ENCODE measurements at places on chromosomes 2 and 18.

DNA sequence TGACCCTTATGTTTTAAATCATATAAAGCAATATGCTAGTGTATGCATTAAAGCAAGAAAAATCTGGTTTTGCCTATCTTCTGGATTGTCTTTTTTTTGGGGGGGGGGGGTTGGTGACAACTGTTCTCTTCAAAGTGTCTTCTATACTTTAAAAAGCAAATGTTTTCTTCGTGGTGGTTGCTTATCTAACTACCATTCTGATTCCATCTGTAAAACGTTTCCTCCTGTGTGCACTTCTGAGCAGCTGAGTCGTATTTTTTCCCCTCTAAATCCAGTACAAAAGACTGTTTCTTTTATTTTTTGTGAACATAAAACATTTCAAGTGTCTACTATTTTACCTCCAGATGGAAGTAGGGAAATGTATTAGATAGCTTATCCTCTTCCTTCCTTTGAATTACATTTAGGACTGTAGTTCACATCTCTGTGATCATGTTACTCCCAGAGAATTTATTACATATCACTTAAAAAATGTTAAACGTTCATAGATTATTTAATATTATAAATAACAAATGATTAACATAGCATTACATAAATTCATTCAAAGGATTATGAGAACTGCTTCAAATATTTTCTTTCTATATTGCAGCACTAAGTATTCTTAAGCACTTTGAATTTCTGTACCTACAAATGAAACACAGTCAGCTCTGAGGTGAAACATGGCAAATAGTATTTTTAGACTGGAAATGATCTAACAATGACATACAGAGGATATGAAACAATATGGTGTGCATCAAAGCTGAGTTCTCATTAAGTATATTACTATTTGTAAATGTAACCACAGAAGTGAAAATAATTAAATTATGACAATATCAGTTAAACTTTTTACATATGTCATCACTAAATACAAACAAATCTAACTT is 56.4 kb downstream of the SCN3A start:
- H3K27ac ChIP-seq = peak overlapping the region; percentile 5
- H3K4me1 ChIP-seq = no peaks in the 10 kb centered on the region
- H3K27me3 ChIP-seq = no peaks in the 10 kb centered on the region
- no peak for DNase-seq

DNA sequence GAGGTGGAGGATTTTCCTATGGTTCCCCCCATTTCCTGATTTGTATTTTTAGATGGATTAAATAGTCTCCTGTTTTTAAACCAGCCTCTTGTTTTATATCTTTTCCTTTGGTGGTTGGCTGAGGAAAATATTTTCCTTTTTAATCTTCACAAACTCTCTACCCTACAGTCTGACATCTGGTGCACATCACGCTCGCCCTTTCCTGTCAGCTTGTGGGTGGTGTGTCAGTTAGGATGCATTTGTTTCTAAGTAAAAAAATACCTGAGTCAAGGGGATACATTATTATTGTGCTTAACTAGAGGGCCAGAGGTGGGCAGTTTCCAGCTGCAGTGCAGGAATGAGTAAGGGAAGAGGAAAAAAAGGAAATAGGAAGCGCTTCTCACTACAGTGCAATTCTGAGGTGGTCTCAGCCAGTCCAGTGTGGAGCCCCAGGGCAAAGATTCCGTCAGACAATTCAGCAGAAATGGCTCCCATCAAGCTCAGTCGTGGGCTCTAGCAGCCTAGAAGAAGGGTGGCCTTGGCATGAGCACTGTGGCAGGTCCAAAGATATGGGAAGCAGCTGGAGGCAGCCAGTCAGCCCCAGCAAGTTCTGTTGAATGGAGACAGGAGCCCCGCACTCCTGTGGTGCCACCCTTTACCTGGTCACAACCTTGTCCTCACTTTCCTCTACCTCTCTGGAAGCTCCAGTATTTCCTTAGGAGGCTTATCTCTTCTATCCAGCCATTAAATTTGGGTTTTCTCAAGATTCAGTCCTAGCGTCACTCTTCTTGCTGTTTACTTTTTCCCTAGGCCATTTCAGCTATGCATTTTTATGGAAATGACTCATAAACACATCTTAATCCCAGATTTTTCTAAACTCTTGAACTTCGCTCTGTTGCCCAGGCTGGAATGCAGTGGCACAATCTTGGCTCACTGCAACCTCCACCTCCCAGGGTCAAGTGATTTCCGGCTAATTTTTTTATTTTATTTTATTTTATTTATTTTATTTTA is 18.5 kb downstream of the SFTPB start:
- peak overlapping the region; percentile 52 for H3K27ac ChIP-seq
- peaks cover 6% of the 10 kb centered on the region for H3K4me1 ChIP-seq
- no peak overlapping the region for H3K4me3 ChIP-seq

- H3K27me3 ChIP-seq = no peaks in the 10 kb centered on the region
- no peaks in the 10 kb centered on the region for H3K36me3 ChIP-seq
- no peak for DNase-seq
- H3K27ac ChIP-seq = no peak overlapping the region
- H3K4me3 ChIP-seq = no peak overlapping the region
Measured at GRCh38 chr2:119289093-119289492, 65.5 kb downstream of the STEAP3 start.

DNA sequence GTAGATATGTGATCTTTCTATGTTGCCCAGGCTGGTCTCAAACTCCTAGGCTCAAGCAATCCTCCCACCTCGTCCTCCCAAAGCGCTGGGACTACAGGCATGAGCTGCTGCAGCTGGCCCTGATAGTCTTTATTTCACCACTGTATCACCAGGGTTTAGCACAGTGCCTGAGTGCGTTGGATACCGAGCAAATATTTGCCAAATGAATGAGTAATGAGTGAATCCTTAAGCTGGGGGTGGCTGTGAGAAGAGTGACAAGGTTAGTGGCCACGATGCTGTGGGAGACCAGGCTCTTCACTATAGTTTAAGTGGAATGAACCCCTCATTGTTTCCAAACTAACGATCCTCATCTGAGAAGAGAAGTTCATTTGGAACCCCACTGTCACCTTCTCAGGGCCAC is 60.8 kb upstream of the FAM136A start:
- H3K36me3 ChIP-seq = no peaks in the 10 kb centered on the region
- no peaks in the 10 kb centered on the region for H3K27me3 ChIP-seq
- H3K27ac ChIP-seq = no peak overlapping the region

- no peaks in the 10 kb centered on the region for H3K27me3 ChIP-seq
- peak; percentile 55 for DNase-seq
- peaks cover 13% of the 10 kb centered on the region for H3K4me1 ChIP-seq
- no peaks in the 10 kb centered on the region for H3K36me3 ChIP-seq
- no peak overlapping the region for H3K4me3 ChIP-seq
- H3K27ac ChIP-seq = peak overlapping the region; percentile 80
Measured at GRCh38 chr2:227864161-227864756, 7.2 kb upstream of the DAW1 start.

- no peaks in the 10 kb centered on the region for H3K4me1 ChIP-seq
- no peaks in the 10 kb centered on the region for H3K36me3 ChIP-seq
- H3K27me3 ChIP-seq = no peaks in the 10 kb centered on the region
Measured at GRCh38 chr2:29192526-29192925, 77.3 kb downstream of the CLIP4 start.

DNA sequence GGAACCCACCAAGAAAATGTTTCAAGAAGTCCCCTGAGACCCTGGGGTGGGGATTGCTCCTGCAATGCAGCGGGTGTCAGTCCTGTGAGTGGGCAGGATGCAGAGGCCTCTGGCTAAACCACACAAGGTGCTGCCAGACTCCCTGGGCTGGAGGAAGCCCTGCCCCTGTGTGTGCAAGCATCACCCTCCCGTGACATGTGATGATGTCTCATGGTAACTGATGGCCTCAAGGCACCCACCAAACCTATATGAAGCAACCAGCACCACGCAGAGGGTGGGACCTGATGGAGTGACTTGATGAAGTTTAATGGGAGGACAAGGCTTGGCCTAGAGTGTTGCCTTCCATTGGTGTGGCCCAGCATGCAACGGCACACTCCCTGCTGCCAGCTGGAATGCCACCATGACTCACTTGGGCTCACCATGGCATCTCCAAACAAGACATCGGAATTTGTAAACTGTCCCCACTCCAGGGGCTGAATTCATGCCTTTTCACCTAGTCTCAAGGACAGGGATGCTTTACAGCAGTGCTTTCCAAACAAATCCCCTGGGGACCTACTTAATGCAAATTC is 8.7 kb upstream of the SLC14A1 start:
- no peak for DNase-seq
- no peak overlapping the region for H3K4me3 ChIP-seq
- H3K27me3 ChIP-seq = no peaks in the 10 kb centered on the region
- H3K36me3 ChIP-seq = no peaks in the 10 kb centered on the region
- no peaks in the 10 kb centered on the region for H3K4me1 ChIP-seq
- no peak overlapping the region for H3K27ac ChIP-seq

DNA sequence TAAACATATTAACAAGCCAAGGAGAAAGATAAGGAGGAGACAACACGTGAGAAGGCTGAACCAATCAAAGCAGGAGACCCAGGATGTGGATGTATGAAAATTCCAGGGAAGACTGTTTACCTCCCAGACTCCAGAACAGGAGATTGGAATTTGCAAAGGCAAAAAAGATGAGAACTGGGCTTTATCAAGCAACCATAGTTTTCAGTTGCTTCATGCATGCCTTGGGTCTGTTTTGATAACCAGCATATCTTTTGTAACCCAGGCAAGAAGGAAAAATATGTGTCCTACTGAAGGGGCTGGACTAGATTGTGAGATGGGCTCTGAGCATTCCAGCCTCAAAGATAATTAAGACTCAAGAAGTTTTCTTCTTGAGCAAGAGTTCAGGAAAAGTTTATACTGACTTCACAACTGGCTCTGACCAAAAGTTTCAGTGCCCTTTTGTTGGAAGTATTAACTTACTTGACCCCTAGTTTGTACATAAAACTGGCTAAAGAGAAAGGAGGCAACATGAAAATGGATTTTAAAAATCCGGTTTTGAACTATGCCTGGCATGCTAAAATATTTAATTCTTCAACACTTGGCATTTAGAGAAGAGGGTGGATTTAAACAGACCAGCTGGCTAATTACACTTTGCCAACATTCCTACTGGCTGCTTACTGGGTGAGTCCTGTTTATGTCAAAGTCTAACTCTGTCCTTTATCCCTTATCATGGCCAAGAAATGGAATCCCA is 79.3 kb upstream of the CD28 start:
- peaks cover 21% of the 10 kb centered on the region for H3K4me1 ChIP-seq
- peak; percentile 38 for DNase-seq
- peak overlapping the region; percentile 57 for H3K27ac ChIP-seq
- H3K27me3 ChIP-seq = no peaks in the 10 kb centered on the region
- no peaks in the 10 kb centered on the region for H3K36me3 ChIP-seq

GRCh38 chr2:109288544-109289368 is 159.8 kb downstream of the SH3RF3 start:
- no peak overlapping the region for H3K27ac ChIP-seq
- H3K36me3 ChIP-seq = no peaks in the 10 kb centered on the region
- no peaks in the 10 kb centered on the region for H3K27me3 ChIP-seq
- H3K4me3 ChIP-seq = no peak overlapping the region
- no peaks in the 10 kb centered on the region for H3K4me1 ChIP-seq
- no peak for DNase-seq

DNA sequence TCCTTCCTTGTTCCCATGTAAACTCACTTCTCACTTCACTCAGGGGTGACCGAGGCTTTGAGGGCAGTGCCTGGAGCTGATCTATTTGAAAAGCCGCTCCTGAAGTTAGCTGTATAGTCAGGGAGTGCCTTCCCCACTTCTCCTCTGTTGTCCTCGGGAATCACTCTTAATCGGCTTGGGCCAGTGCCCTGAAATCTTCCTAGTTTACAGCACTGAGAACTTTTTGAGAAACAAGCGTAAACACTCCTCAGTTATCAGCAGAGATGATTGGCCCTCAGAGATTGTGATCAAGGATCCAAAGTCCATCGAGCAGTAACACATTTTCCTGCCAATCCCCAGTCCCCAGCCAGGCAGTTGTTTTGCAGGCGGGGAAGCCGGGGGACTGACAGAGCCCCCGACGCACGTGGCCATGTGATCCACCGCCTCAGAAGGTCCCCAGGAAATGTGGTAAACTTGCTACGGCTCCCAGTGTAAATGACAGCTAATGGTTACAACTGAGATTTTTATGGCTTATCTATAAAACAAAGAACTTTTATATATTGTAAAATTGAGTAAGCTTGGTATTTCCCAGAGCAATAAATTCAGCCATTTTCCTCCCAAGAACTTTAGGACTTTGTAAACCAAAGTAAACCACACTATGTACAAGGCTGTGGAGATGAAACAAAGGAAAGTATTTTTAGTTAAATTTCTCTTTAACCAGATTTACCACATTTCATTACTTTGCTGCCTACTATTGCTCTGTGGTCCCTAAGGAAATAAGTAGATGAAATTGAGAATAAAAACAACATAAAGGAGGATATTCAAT is 53.5 kb downstream of the C18orf63 start:
- no peaks in the 10 kb centered on the region for H3K36me3 ChIP-seq
- peak; percentile 84 for DNase-seq
- peaks cover 19% of the 10 kb centered on the region for H3K4me1 ChIP-seq
- no peak overlapping the region for H3K4me3 ChIP-seq

DNA sequence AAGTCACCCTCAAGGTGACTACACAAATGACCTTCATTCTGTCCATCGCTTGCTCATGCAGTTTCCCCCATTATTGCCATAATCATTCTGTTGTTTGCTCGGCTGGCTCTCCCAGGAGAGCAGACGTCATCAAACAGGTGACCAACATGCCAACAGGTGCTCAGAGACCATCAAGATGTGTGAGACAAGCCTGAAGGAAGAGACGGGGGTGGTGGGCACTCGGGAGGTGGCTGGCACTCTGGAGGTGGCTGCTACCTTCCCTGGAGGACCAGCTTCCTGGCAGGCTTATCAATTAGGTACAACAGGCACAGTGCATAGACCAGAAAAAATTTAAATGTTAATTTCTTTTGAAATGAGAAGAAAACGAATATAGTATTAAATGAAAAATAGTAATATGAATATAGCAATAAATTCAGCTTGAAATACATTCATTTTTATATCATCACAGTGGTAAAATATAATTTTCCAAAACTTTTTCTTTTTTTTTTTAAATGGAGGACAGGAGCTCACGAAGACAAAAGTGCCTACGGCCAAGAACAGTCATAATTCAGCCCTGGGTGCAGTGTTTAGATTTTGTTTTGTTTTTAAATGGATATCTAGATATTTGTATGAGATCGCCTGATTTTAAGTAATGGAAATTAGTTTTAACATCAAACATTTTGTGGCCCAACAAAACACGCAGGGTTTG is 16.9 kb upstream of the HAAO start:
- H3K4me1 ChIP-seq = peaks cover 14% of the 10 kb centered on the region
- no peaks in the 10 kb centered on the region for H3K27me3 ChIP-seq
- H3K4me3 ChIP-seq = peak overlapping the region; percentile 21
- DNase-seq = peak; percentile 46
- peak overlapping the region; percentile 99 for H3K27ac ChIP-seq
- H3K36me3 ChIP-seq = no peaks in the 10 kb centered on the region

- no peak overlapping the region for H3K27ac ChIP-seq
- no peak for DNase-seq
- H3K4me1 ChIP-seq = peaks cover 14% of the 10 kb centered on the region
- no peak overlapping the region for H3K4me3 ChIP-seq
- no peaks in the 10 kb centered on the region for H3K27me3 ChIP-seq
- H3K36me3 ChIP-seq = no peaks in the 10 kb centered on the region
Measured at GRCh38 chr2:237160271-237160919, 74.7 kb downstream of the COPS8 start.

GRCh38 chr2:128513116-128513960 is 194.7 kb upstream of the HS6ST1 start:
- no peaks in the 10 kb centered on the region for H3K36me3 ChIP-seq
- no peaks in the 10 kb centered on the region for H3K4me1 ChIP-seq
- no peak overlapping the region for H3K4me3 ChIP-seq
- H3K27ac ChIP-seq = no peak overlapping the region
